Activated naive CD4-positive, alpha-beta T cell treated with anti-CD3 and anti-CD28 coated beads, Interleukin-2, amount 10 ng/mL, durations not matched to agents 7 days and 5 days (primary cell): ENCODE measurements at places on chromosomes 7 and 10.
A peak's percentile ranks its signal among the peaks of the same experiment; 100 is the strongest.

GRCh38 chr10:130109796-130110245 is 809 bp downstream of the C10orf143 start:
- DNase-seq = peak; percentile 79

DNA sequence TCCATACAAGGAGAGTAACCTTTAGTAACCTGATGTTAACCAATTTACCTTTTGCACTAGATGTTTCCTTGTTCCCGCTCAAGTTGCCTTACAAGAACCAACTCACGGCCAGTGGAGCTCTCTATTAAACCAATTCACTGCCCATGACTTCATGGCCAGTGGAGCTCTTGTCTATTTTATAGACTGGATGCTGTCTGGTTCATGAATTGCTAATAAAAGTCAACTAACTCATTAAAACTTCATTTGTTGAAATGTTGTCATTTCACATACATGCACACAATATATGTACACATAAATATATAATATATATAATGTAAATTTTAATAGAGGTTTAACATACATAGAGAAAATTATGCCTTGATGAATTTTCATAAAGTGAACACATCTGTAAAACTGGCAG is 216.3 kb downstream of the RNLS start:
- DNase-seq = no peak

GRCh38 chr10:13949844-13950542 is 363.2 kb downstream of the PRPF18 start:
- no peak for DNase-seq

- peak; percentile 77 for DNase-seq
Observed at GRCh38 chr7:135147899-135148721, at the start of gene TMEM140. TMEM140 (plus strand) TSS chr7:135148072; CDS start chr7:135164442, 16,370 bp downstream.

- peak; percentile 77 for DNase-seq
Observed at GRCh38 chr7:150962553-150963399, 15.3 kb downstream of the KCNH2 start.

DNA sequence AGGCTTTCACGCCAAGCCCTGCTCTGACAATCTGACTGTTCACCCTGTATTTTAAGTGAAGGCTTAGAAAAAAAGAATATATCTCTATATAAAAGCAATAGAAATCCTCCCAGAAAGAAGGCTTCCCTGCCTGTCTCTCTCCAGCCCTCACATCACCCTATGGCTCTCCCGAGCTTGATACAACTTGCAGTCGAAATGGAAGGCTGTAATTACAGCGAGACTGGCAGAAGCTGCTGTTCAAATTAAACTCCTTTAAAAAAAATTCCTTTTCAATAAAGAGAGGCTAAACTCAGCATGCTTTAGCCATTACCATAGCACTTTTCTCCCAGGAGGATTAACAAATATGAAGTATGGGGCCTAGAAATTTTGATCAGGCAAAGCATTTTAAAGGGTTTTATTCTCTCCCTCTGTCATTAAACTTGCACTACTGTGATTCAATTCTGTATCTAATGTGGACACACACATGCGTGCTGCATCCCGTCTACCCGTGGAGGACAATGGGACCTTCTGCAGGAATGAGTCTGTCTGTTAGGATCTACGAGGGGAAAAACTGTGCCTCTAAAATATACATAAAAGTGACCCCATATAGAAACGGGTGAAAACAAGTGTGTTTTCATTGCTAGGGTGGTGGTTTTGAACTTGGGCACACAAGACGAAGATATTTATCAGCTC is 223.8 kb downstream of the USP6NL start:
- DNase-seq = no peak
